ENCODE measurements at places on chromosomes 12 and 14. TPM values are rescaled to one million over a fixed set of nuclear protein-coding genes. Genes with fewer than 3 reads are reported as not detected.

RPGRIP1 gene
- total RNA-seq, result 0.22 TPM

MGP gene
- 1.0 TPM for total RNA-seq

GRIP1 gene
- 0.44 TPM for total RNA-seq

MYF6 gene
- not detected for total RNA-seq

TAC3 gene
- total RNA-seq, result not detected

CCND2 gene
- total RNA-seq, result 19.3 TPM

HPD gene
- total RNA-seq, result 0.22 TPM

C14orf119 gene
- 41.2 TPM for total RNA-seq

INSM2 gene
- total RNA-seq, result not detected

PLEKHG7 gene
- total RNA-seq, result not detected

RTL1 gene
- not detected for total RNA-seq

SMAGP gene
- total RNA-seq, result 6.6 TPM

GLIPR1L1 gene
- total RNA-seq, result not detected

ACOT6 gene
- total RNA-seq, result not detected

INHBC gene
- total RNA-seq, result not detected

RNU6-7 gene
- total RNA-seq, result not detected

NKX2-1 gene
- total RNA-seq, result not detected

IGFBP6 gene
- total RNA-seq, result 250 TPM

GNB3 gene
- 6.2 TPM for total RNA-seq

TMEM119 gene
- 104 TPM for total RNA-seq

All from placental pericyte (primary cell).